Urinary bladder (tissue), 4 donors: ENCODE measurements at places on chromosomes 2 and 18.

DNA sequence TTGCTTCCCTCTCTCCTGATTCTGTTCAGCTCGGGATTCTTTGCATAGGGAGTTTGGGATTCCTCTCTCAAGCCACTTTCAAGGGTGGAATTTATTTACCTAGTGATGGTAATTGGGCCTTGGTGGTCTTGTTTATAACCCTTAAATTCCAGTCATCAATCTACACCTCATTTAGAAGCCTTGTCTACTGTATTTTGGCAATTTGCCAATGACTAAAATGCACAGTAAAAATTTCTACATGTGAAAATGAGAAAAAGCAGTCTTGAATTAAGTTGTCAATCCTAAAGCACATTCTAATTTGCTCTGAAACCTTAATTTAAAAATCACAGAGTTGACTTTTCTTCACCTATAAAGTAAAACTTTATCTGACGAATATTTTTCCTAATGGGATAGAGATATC is 749.2 kb upstream of the CRIM1 start:
- DNase-seq: no peak

- no peak for DNase-seq
These were observed 690.9 kb downstream of the CCDC85A start for GRCh38 chr2:56874717-56875116.

- no peak for DNase-seq
These were observed 2.7 kb downstream of the IL36G start for GRCh38 chr2:112980537-112980936.

- no peak for DNase-seq
These were observed 28.9 kb downstream of the TFPI start for GRCh38 chr2:187525163-187525900.
